ENCODE measurements at places on chromosomes 5 and 9. TPM values are rescaled to one million over a fixed set of nuclear protein-coding genes. Genes with fewer than 3 reads are reported as not detected.

VCAN gene
- total RNA-seq = not detected

DNA sequence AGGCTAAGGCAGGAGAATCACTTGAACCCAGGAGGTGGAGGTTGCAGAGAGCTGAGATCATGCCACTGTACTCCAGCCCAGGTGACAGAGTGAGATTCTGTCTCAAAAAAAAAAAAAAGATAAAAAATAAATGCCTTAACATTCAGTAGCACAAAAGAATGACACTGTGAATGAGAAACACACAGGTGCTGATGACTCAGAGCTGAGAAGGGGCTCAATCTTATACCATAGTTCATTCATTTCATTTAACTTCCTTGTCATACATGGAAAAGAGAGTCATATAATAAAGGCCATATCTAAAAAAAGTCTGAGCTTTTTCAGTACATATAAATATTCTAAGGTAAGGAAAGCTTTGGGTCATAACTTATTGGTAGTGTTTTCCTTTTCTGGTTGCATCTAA, 40.6 kb downstream of the WWC1 start:
- H3K27ac ChIP-seq = no peak overlapping the region
- H3K4me3 ChIP-seq = no peak overlapping the region
- DNase-seq = no peak
- H3K36me3 ChIP-seq = no peaks in the 10 kb centered on the region
- H3K4me1 ChIP-seq = no peaks in the 10 kb centered on the region

ERCC8 gene
- total RNA-seq = 9.3 TPM

DNA sequence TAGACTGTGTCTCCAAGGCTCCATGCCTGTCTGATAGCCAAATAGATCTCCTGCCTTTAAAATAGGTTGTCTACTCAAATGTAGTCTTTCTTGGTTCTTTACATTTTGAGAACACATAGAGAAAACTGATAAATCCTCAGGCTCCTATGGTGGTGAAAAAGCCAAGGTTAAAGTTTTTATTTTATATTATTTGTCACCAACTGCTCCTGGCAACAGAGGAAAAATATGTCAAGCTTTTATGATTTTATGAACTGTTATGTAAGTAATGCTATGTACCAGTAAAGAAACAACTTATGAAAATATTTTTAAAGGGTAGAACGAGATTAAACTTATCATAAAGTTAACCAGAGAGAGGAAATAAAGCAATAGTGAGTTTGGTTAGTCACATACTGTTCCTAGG, 222.8 kb downstream of the NR2F1-AS1 start:
- H3K4me1 ChIP-seq = no peaks in the 10 kb centered on the region
- H3K36me3 ChIP-seq = no peaks in the 10 kb centered on the region
- no peak overlapping the region for H3K4me3 ChIP-seq
- DNase-seq = no peak

- no peaks in the 10 kb centered on the region for H3K27me3 ChIP-seq
- DNase-seq = no peak
- no peaks in the 10 kb centered on the region for H3K36me3 ChIP-seq
- no peaks in the 10 kb centered on the region for H3K4me1 ChIP-seq
- H3K4me3 ChIP-seq = no peak within 1 kb of the TSS
These were observed at the start of gene ZNF474 for GRCh38 chr5:122129306-122129705. Gene ZNF474 (plus strand): TSS chr5:122129546. CDS start chr5:122151991, 22,445 bp downstream.

GRCh38 chr5:50301756-50302155, 139.3 kb downstream of the EMB start:
- no peak for DNase-seq
- no peak overlapping the region for H3K27ac ChIP-seq
- H3K4me3 ChIP-seq = no peak overlapping the region

- H3K27ac ChIP-seq = no peak overlapping the region
- no peaks in the 10 kb centered on the region for H3K36me3 ChIP-seq
- H3K27me3 ChIP-seq = peaks cover 16% of the 10 kb centered on the region
- no peak overlapping the region for H3K4me3 ChIP-seq
- DNase-seq = no peak
These were observed 17.7 kb downstream of the RFESD start for GRCh38 chr5:95664204-95664786.

GRCh38 chr5:2148312-2149194, 265.8 kb upstream of the IRX4 start:
- no peak overlapping the region for H3K27ac ChIP-seq
- H3K36me3 ChIP-seq = no peaks in the 10 kb centered on the region
- H3K4me3 ChIP-seq = no peak overlapping the region
- peaks cover 3% of the 10 kb centered on the region for H3K4me1 ChIP-seq
- no peaks in the 10 kb centered on the region for H3K27me3 ChIP-seq

DNA sequence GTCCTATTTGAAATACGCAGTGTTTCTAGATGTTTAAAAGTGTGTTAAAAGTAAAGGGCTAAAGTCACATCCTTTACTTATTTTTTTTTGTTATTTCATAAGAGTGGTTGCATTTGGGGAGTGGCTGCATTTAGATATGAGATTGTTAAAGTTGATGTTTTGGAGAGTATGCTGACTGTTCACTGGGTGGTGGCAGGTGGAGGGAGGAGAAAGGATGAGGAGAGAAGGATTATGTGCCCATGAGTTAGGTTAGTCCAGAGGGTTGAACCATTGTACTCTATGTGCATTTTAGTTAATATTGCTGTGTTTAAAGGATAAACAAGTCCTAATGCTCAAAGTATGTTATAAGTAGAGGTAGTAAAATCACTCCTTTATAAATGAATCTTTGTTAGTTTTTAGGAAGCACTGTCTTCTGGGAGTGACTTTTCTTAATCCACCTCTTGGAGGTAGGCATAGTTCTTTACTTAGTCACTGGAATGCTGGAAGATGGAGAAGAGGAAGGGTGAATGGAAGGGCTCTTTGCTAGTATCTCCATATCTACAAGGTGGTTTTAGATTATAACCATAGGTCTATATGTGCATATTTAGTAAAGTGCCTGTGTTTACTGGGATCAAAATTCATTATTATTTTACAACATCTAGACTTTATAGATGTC, 332.3 kb downstream of the NPR3 start:
- H3K36me3 ChIP-seq = no peaks in the 10 kb centered on the region
- no peak for DNase-seq
- H3K4me3 ChIP-seq = no peak overlapping the region
- no peak overlapping the region for H3K27ac ChIP-seq

SHISAL2B gene
- not detected for total RNA-seq

DNA sequence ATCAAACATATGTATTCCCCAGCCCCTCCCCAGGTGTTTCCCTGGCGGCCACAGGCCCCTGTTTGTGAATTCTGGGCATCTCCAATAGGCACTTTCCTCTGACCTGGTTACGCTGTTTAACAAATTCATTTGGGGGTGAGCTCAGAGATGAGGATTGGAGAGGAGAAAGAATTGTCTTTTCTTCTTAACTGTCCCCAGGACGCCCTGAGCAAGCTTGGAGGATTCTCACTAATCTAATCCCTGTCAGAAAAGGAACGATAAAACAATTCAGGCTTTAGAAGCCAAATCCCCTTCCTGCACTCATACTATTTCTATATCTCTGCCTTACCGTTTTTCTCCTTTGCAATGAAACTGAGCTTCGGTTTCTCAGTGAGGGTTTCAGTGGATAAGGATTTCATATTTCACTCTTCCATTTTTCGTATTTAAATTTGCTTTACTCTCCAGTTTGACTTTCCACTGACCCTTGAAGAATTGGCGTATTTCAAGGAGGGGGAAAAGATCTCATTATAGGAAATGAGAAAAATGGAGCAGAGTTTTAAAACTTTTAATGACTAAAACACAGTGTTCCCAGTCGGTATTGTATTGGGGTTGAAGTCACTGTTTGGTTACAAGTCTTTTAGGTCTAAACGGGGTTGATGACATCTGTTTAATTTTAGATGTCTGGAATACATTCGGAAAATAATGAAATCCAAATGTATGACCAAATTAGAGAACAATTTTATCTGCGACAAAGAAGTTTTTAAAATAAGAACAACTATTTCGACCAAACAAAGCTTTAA, 180.1 kb downstream of the MACROH2A1 start:
- peaks cover 13% of the 10 kb centered on the region for H3K27me3 ChIP-seq
- no peak overlapping the region for H3K4me3 ChIP-seq
- H3K27ac ChIP-seq = no peak overlapping the region
- DNase-seq = no peak
- H3K36me3 ChIP-seq = no peaks in the 10 kb centered on the region

NTRK2 gene
- total RNA-seq = 1.6 TPM

DNA sequence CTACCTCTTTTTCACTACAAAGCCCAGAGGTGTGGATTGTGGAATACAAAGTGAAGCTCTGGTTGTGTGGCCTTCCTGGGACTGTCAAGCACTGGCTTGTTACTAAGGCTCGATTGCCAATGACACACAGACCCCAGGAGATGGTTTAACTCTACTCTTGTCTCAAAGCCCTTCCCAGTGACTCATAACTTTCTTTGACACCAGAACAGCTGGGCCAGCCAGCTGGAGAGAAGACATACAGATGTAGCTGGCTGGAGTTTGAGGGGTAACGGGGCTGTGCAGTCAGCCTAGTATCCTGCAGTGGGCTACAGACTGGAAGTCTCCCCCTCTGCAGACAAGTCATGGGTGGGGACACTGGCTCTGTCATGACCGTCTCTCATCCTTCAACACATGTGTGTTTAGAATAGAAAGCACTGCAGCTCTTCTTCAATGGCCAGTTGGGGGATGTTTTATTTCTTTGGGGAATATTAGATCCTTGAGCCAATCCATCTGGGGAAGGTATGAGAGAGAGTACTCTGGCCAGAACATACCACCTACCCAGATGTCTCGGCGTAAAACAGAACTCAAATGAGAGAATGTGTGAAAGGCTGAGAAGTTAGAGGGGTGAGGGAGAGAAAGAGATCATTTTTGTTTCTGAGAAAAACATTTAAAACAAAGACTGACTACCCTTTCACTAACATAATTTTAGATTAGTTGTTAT, 53.3 kb downstream of the SEMA6A start:
- no peaks in the 10 kb centered on the region for H3K4me1 ChIP-seq
- no peaks in the 10 kb centered on the region for H3K36me3 ChIP-seq
- H3K27ac ChIP-seq = no peak overlapping the region
- no peak overlapping the region for H3K4me3 ChIP-seq
- peaks cover 1% of the 10 kb centered on the region for H3K27me3 ChIP-seq
- DNase-seq = no peak

IGFBPL1 gene
- not detected for total RNA-seq

LCN1 gene
- total RNA-seq = not detected

GGTA1 gene
- not detected for total RNA-seq

- no peak overlapping the region for H3K4me3 ChIP-seq
- H3K27ac ChIP-seq = no peak overlapping the region
- DNase-seq = no peak
- peaks cover 5% of the 10 kb centered on the region for H3K4me1 ChIP-seq
- no peaks in the 10 kb centered on the region for H3K36me3 ChIP-seq
- H3K27me3 ChIP-seq = peaks cover 12% of the 10 kb centered on the region
These were observed 14.2 kb upstream of the MED10 start for GRCh38 chr5:6392561-6392960.

DNA sequence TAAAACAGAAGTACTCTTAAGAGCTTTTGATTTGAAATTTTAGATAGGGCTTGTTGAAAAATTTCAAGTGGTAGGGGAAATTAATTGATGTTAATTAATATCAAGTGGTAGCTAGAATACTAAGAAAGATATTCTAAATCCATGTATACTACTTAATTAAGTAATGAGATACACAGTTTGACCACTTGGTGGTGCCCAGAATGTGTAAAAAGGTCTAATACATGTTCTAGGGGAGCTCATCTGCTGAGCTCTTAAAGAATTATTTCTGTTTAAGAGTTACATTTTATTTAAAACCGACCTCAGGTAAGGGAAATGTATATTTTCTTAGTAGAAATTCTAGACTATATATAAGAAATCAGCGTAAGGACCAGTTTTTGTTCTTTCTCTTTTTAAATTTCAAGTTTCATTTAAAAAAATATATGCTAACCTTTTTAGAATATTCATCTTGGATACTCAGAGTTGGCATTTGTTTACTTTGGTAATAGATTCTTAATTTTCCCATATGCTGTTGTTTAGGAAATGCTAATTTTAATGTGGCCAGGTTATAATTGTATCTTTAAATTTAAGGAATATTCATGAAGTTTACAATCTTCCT, 61.5 kb downstream of the LNPEP start:
- H3K27me3 ChIP-seq = no peaks in the 10 kb centered on the region
- no peak overlapping the region for H3K27ac ChIP-seq
- no peak for DNase-seq

UGT3A2 gene
- total RNA-seq = not detected

SLC46A2 gene
- not detected for total RNA-seq

TYRP1 gene
- not detected for total RNA-seq

DNA sequence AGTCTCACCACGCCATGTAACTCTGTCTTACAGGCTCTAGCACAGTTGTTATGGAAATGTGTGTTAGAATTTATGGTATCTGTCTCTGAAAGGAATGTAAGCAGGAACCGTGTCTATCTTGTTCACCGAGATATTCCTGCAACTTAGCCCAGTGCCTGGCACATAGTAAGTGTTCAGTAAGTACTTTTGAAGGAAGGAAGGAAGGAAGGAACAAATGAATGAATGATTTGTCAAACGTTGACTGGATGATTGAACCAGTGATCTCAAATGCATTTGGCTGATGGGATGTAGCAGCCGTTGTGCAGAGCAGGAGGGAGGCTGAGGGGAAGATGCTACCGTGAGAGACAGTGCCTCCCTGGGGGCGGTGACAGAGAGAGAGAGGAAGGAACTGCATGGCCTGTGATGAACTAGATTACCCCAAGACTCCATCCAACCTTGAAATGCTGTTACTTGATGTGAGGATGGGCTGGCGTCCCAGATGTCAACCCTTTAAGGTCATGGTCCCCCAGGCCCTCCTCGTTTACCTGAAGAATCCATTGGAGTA, 47.5 kb upstream of the PPARGC1B start:
- H3K36me3 ChIP-seq = no peaks in the 10 kb centered on the region
- no peak overlapping the region for H3K27ac ChIP-seq
- no peak for DNase-seq
- H3K27me3 ChIP-seq = peaks cover 22% of the 10 kb centered on the region
- no peaks in the 10 kb centered on the region for H3K4me1 ChIP-seq

DNA sequence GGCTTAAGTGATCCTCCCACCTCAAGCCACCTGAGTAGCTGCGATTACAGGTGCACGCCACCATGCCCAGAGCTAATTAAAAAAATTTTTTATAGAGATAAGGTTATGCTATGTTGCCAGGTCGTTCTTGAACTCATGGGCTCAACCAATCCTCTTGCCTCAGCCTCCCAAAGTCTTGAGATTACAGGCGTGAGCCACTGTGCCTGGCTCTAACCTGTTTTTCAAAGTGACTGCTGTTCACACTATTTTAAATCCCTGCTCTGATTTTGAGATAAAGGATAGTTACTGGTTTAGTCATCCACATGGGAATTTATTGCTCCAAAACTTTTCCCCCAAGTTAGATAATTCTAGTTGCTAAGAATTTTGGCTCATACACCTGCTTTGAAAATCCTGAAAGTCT, 48.2 kb upstream of the MTMR12 start:
- H3K27ac ChIP-seq = no peak overlapping the region
- H3K4me1 ChIP-seq = peaks cover 4% of the 10 kb centered on the region
- no peak overlapping the region for H3K4me3 ChIP-seq
- no peak for DNase-seq
- H3K27me3 ChIP-seq = no peaks in the 10 kb centered on the region
